ENCODE measurements at places on chromosomes 6 and 20.

DNA sequence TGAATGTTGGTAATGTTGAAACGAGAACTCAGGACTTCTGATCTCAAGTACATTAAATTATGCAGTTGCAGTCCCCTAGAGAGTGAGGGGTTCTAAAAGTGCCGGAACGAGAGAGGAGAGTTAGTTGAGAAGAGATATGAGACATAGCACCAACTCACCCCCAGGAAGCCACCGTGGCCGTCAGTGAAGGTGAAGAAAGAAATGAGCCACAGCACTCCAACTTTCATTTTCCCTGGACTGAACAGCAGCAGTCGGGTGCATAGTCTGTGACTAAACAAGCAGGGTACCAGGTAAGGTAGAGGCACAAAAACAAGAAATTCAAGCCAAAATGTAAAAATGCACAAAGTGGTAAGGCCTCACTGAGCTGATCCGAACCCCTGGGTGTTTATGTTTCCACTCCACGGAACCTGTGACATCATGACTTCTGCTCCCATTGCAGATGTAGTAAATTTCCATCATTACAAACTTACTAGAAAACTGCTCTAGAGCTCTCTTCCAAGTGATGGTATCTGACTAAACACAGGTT lies 13.2 kb downstream of the ADGRF1 start:
- DNase-seq = no peak

GRCh38 chr6:96836631-96837080 lies 621 bp downstream of the GPR63 start:
- no peak for DNase-seq

- DNase-seq = no peak
These were observed 13.1 kb downstream of the ZNF217 start for GRCh38 chr20:53580376-53581111.

DNA sequence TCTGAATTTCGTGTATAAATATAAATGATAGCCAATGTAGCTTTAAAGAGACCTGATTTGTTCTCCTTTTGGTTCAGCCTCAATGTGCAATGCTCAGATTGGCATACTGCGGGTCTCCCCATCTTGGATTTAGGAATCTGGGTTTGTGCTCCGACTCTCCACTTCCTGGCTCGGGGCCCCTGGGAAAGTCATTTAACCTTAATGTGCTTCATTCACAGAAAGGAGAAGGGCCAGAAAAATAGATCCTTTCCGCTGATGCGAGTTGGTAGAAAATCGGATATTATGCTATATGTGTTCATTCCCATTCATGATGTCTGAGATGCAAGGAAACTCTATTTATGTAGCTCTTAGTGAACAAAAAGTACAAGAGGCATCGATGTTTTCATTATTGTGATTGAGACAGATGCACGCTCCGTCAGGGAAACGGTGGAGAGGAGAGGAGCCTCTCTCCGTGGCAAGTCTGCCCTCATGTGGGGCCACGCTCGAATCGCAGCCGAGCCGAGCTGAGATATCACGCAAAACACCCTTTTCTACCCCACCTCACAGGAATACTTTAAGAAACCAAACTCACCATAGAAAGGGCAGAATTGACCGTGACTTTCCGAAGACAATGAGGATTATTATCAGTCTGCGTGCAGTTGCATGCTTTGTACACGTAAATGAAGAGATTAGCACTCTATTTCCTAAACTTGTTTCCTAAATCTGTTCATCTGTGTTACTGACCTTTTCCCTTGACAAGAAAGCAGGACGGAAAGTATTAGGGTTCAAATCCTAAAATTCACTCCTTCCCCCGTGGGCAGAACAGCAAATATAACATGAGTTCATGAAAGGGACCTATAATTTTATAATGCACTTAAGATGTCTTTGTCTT lies 136.6 kb downstream of the COL9A1 start:
- no peak for DNase-seq

DNA sequence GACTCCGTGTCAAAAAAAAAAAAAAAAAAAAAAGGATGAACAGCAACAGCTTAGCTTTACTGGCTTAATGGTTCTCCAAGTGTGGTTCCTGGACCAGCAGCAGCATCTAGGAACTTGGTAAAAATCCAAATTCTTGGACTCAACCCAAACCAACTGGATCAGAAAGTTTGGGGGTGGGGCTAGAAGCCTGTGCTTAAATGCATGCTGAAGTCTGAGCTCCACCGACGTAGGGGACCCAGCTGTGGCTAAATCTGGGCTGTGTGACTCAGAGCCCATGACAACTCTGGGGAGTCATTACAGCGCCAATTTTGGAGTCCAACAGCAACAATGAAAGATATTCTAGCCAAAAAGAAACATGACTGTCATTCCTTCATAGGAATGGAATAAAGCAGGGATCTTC lies 13.6 kb upstream of the CHD6 start:
- no peak for DNase-seq

DNA sequence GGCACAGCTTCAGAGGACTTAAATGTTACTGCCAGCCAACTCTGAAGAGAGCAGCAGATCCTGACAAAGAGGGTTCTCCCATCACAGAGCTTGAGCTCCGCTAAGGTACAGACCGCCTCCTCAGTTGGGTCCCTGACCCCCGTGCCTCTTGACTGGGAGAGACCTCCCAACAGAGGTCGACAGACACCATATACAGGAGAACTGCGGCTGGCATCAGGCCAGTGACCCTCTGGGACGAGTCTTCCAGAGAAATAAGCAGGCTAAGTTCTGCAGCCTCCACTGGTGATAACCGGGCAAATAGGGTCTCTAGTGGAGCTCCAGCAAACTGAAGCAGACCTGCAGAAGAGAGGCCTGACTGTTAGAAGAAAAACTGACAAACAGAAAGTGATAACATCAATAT lies 187.0 kb downstream of the CLVS2 start:
- DNase-seq = no peak

DNA sequence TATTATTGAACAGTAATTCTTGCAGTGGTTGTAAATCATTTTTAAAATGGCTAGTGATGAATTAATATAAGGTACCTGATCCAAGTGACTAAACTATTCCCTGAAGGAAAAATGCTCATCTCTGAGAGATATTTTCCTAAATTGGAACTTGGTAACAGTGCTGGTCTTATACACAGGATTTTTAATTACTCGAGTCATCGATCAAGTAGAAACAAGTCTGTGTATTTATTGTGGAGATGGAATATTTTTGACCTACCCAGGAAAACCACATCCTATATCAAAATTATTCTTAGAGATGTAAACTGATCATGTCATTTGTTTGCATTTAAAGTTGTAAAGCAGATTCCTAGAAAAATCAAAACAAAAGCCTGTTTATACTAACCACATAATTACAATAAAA lies 166.9 kb downstream of the MOXD1 start:
- DNase-seq = no peak

DNA sequence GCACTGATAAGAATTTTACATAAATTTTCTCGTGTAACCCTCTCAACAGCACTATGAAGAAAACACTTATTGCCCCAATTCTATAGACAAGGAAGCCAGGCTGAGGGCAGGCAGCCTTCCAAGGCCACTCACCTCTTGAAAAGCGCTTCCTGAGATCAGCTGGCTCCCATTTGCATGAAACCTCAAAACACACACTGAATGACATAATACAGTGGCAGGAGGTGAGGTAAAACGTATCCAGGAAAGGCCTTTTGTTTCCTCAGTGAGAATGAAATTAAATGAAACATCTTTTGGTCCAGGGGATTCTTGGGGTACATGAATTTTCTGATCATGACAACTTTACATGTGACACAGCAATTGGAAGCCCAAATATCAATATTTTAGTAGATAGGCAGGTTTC lies 112.5 kb downstream of the WDR27 start:
- no peak for DNase-seq

DNA sequence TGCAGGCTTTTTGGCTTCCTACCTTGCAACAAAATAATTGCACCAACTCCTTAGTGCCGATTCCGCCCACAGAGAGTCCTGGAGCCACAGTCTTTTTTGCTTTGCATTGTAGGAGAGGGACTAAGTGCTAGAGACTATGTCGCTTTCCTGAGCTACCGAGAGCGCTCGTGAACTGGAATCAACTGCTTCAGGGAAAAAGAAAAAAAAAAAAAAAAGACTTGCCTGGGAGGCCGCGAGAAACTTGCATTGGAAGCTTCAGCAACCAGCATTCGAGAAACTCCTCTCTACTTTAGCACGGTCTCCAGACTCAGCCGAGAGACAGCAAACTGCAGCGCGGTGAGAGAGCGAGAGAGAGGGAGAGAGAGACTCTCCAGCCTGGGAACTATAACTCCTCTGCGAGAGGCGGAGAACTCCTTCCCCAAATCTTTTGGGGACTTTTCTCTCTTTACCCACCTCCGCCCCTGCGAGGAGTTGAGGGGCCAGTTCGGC lies 420 bp downstream of the SOX4 start:
- no peak for DNase-seq

DNA sequence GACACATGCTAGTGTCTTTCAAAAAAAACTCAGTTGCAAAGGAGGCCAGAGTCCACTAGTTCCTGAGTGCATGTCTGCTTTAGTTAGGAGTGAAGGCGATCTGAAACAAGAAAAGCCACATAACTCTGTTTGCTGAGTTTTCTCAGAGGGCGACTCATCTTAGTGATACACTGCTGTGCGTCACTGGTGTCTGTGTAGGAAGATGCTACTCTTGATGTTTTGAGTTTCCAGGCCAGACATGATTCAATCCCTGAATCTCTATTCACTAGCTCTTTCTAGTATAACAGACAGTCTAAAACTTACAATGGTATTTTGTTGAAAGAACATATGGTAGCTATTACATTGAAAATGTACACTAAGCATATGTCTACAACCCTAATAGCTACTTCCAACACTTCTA lies 60.9 kb downstream of the GFRAL start:
- no peak for DNase-seq

- DNase-seq = no peak
These were observed 88.5 kb upstream of the EXOC2 start for GRCh38 chr6:781350-781961.

GRCh38 chr6:145031962-145032361 lies 703.4 kb downstream of the EPM2A start:
- DNase-seq = no peak

- no peak for DNase-seq
These were observed 14.1 kb downstream of the TGIF2 start for GRCh38 chr20:36587388-36588070.

DNA sequence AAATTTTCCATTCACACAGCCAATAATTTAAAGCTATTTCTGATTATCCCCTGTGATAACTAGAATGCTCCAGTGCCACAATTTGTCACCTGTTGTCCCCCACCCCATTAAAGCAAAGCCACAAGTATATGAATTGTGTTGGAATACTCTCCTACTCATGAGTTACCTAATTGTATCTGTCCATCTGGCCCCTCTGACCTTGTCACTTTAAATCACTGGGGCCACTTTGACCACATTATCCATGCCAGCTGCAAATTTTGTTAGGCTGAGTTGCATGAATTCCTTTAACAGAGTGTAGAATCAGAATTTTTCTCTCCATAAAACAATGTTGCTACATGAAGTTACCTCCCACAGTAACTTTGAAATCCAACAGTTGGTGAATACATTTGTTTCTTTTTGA lies 204.6 kb downstream of the MEI4 start:
- DNase-seq = no peak

- no peak for DNase-seq
These were observed 2.7 kb downstream of the SLC32A1 start for GRCh38 chr20:38726804-38727606.

DNA sequence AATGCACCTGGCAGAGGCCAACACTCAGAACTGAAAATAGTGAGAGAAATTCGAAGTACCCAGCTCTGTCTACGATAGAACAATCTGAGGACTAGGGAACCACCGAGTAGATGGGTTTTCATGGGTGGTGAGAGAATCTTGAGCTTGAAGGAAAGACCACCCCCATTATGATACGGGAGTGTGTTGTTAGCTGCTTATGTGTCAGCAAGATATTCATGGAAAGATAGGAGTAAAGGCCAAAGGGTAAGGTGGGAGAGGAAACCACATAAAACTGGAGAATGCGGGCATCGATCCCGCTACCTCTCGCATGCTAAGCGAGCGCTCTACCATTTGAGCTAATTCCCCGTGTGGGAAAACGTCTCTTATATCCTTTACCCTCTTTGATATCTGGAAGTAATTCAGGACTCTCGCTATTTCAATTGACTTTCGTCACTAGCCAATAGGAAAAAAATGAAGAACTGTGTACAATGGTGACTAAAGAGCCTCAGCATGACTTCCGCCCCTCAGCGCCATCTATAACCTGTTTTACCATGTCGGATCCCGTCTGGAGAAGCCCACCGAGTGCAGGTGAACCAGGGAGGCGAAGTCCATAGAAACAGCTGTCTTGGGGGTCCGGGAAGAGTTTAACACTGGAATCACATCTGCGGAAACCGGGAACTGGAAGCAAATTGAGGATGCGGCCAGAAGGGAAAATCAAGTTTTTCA lies 25.0 kb upstream of the ABT1 start:
- no peak for DNase-seq

- no peak for DNase-seq
These were observed 158.2 kb downstream of the ZMYND8 start for GRCh38 chr20:47198254-47198671.

- DNase-seq = no peak
These were observed 59.1 kb upstream of the SMOC2 start for GRCh38 chr6:168381726-168382458.

- DNase-seq = no peak
These were observed 24.9 kb upstream of the HDGFL1 start for GRCh38 chr6:22544476-22544875.

- no peak for DNase-seq
These were observed 161.4 kb downstream of the TMEM200A start for GRCh38 chr6:130527173-130527572.

GRCh38 chr6:138654715-138655634 lies 118.6 kb upstream of the CCDC28A start:
- DNase-seq = no peak

GRCh38 chr6:11585426-11586016 lies 48.0 kb downstream of the TMEM170B start:
- no peak for DNase-seq

GRCh38 chr20:20843982-20844381 lies 131.5 kb upstream of the RALGAPA2 start:
- no peak for DNase-seq

- DNase-seq = no peak
These were observed 44.8 kb downstream of the INSM1 start for GRCh38 chr20:20412750-20413149.

GRCh38 chr6:26249957-26250697 lies 114.9 kb upstream of the BTN3A2 start:
- DNase-seq = no peak

DNA sequence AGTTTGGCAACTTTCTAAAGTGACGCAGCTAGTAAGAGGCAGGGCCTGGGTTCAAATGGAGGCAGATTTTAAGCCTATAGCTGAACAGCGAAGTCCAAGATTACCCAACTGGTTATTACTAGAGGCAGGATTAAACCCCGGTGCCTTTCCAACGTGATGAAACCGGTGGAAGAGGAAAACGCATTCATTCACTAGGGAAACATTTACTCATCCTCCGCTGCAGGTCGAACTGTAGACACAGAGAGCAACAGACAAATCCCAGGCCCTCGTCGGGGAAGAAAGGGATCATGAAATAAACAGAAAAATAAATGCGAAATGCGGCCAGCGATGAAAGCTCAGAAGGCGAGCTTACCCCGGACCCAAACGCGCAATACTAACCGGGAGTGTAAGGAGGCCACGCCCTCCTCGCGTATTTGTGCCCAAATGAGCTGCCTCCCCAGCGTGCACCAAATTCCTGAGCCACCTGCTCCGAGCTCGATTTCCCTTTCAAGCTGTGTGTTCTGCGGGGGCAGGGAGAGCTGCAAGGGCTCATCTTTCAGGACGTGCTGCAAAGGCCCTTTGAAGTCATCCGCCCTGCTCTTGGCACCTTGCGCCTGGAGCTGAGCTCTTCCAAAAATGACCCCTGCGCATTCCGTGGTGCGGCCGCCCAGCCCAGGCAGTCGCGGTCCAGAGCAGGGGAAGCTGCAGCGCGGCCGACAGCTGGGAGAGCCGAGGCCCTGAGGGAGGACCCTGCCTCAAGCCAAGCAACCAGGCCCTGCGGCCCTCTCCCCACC lies 46.9 kb downstream of the PDYN start:
- no peak for DNase-seq

Data from stimulated activated CD8-positive, alpha-beta memory T cell treated with anti-CD3 and anti-CD28 coated beads, Interleukin-2, amount 100 ng/mL, for 1 hour (primary cell).